EH (cell line): ENCODE measurements at places on chromosomes 2 and 18.
A peak's percentile ranks its signal among the peaks of the same experiment; 100 is the strongest.

DNA sequence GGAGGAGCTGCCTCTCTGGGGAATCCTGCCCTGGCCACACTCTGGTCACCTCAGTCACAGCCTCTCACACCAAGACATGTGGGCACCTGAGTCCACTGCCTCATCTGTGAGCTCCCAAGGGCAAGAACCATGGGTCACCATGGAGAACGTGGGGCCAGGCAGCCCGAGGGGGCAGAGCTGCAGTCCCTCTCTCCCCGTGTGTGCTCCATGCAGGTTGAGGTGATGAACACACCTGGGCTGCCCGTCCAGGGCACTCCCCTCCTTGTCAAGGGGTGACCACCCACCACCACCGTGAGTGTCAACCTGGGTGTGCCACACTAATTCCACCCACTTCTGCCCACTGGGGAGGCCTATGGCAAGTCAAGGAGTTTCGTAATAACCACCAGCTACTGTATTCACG is 159.6 kb upstream of the RAB6C start:
- DNase-seq = no peak

GRCh38 chr2:239945751-239946561 is 79.2 kb downstream of the NDUFA10 start:
- no peak for DNase-seq

DNA sequence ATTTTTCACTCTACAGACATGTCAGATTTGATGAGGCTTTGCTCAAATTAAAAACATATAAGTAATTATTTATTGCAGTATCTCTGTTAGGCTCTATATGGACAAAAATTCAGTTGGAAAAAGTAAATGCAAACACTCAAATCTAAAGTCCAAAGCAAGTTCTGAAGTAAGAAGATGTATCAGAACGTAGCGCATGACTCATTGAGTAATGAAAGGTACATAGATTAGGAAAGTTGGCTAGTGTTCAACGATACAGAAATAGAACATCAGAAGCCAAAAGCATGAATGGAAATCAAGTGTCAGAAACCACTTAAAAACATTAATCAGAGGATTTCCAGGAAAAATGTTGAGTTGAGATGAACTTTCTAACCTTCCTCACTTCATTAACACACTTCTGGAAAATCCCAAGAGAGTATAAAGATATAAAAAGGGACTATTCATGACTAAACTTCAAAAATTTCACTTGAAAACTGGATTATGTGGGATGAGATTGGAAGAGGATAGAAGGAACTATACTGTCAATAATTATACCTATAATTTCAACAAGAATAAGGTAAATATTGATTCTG is 494.1 kb downstream of the LRRTM4 start:
- DNase-seq = no peak

GRCh38 chr2:157460897-157461296 is 17.0 kb upstream of the CYTIP start:
- DNase-seq = no peak

- DNase-seq = no peak
These were observed 7.6 kb upstream of the FARSB start for GRCh38 chr2:222663479-222663878.

DNA sequence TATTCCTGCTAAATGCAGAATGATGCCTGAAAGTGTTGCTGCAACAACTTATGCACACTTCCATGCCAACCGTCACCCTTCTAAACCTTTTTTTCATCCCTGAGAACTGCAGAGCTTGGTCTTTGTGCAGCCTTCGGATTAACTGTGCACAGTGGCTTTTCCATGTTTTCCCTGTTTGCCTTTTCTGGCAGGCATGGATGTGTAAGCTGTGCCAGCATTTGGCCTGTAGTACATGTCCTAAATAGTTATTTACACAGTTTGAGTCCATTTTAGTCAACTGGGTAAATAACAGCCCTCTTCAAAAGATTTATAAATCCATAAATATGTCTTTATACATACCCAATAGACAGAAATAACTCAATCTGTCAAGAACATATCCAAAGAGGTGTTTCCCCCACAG is 31.5 kb downstream of the MEIS1 start:
- DNase-seq = no peak

GRCh38 chr2:237752761-237753165 is 45.8 kb upstream of the RBM44 start:
- DNase-seq = no peak

- DNase-seq = no peak
These were observed 277.7 kb upstream of the ACVR2A start for GRCh38 chr2:147567136-147567535.

GRCh38 chr2:23456881-23457760 is 72.1 kb downstream of the KLHL29 start:
- peak; percentile 54 for DNase-seq

- no peak for DNase-seq
These were observed 570 bp upstream of the ECEL1 start for GRCh38 chr2:232488097-232488711.

DNA sequence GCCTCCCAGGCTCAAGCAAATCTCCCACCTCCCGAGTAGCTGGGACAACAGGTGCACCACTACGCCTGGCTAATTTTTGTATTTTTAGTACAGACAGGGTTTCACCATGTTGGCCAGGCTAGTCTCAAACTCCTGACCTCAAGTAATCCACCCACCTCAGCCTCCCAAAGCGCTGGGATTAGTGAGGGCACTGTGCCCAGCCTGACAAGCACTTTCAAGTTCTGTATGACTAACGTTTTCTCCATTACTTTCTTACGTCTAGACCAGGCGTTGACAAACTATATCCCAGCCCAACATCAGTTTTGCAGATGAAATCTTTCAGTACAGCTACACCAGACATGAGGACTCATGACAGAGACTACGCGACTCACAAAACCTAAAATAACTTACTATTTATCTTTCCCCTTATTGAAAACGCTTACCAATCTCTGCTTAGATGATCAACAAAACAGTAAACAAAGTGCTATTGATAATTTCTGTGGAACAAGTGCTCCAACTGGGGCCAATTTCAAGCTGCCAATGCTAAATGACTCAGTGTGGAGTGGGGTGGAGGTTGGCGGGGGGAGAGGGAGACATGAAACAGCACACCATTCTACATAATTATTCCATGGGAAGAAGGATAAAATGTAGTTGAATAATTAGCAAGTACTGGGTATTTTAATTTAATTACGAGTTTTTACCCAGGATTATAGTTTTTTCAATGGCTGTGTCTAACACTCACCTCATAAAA is 59.1 kb downstream of the SAP130 start:
- no peak for DNase-seq

- peak; percentile 89 for DNase-seq
These were observed 435.7 kb downstream of the ZEB2 start for GRCh38 chr2:144084114-144084661.

- no peak for DNase-seq
These were observed 58.8 kb upstream of the LRRTM1 start for GRCh38 chr2:80363330-80363729.

GRCh38 chr2:88452565-88452905 is at the start of gene FOXI3:
Gene FOXI3, minus strand, starts transcription at chr2:88452693. Its CDS starts 158 bp downstream, at chr2:88452535.
- no peak for DNase-seq

DNA sequence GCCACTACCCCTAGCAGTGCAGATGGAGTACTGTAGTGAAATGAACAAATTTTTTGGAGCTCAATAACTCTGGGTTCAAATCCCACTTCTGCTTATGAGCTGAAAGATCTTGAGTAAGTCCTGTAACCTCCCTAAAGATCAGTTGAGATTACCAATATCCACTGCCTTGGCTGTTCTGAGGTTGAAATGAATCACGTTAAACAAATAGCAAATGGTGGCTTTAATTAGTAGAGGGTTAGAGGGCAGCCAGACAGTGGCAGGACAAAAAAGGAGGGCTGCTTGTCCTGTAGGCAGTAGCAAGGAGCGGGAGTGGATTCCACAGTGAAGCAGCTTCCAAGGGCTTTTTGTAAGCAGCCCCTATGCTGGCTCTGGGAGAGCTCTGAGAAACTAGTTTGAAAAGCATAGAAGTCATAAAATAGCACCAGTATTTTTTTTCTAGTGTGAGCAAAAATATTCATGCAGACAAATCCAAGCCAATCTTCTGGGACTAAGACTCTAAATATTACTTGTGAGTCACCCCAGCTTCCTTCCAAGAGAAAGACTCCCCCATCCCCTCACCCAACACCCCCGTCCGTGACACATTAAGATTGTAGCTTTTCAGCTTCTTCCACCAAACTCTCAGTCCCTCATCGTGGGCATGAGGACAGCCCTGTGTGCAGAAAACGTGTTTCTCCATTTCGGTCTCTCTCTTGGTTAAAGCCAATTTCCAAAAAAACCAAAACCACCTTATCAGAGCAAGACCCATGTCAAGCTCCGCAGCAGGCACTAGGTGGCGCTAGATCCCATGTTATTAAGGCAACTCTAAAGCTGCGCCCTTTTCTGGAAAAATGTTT is 123.5 kb upstream of the LGALSL start:
- DNase-seq = peak; percentile 85

DNA sequence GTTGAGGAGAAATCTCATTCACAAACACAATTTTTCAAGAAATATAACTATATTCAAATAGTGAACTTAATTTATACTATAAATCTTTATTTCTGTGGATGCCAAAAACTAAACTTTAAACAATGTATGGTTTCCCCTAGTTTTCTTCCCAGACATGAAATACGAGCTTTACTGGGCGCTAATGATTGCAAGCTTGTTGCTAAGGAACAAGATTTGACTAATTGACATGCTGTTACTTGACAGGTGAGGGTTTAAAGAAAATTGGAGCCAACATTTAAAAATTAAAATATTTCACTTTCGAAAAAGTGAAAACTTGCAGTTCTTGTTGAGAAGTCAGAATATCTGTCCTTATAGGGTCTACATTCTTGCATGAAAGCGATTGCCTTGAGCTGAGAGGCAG is 381.0 kb downstream of the MEIS1 start:
- no peak for DNase-seq

DNA sequence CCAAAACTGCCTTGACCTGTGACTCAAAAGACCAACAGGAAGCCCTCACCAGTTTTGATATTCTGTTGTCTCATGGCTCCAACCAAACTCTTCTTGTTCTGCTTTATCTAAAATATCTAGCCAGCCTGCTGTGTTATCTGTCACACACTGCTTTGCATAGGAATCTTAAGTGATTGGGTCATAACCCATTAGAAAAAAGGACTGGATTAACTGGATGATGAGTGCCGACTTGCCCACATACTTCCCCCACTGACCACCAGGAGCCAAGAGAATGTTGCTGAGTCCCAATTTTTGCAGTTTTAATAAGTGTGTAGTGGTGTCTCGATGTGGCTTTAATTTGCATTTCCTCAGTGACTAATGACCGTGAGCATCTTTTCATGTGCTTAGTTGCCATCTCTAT is 6.5 kb downstream of the MOGAT1 start:
- peak; percentile 16 for DNase-seq

- no peak for DNase-seq
These were observed 31.7 kb upstream of the SOS1 start for GRCh38 chr2:39152504-39152903.

GRCh38 chr2:160909781-160910242 is 250.4 kb upstream of the TANK start:
- DNase-seq = peak; percentile 37

GRCh38 chr2:197700960-197701359 is 4.2 kb upstream of the MARS2 start:
- DNase-seq = no peak

DNA sequence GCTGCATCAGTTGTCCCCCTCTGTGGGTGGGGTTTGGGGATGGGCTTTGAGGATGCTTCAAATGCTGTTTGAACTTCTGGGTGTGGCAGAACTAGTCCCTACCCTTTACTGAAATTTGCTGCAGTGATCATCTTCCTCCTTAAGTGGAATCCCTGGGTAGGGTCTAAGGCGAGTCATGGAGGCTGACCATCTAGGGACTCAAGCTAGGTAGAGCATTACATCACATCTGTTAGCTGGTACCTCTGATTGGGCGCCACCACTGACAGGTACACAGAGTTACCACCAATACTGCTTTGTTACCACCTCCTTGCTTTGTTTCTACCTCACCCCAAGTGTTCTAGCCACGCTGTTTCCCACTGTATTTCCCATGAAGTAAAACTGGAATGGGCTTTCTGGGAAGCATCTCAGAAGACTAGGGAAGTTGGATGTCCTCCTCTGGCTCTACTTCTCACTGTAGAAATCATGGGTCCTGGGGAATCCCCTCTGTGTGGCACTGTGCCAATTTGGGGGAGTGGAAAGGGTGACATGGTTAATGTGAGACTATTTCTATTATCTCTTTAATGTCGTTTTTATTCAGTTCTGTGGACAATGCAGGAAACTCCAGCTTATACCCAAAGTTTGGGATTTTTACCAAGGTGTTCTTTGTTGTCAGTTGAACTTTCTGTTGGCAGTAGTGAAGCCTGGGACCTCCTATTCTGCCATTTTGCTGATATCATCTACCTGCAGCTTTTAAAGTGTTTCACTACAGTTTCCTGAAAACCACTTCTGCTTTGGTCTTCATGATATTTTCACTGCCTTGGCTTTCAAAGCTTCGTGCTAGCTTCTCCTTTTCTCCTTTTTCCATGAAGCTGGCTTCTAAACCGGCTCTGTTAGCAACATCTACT is 14.5 kb upstream of the SULT1C4 start:
- DNase-seq = no peak

DNA sequence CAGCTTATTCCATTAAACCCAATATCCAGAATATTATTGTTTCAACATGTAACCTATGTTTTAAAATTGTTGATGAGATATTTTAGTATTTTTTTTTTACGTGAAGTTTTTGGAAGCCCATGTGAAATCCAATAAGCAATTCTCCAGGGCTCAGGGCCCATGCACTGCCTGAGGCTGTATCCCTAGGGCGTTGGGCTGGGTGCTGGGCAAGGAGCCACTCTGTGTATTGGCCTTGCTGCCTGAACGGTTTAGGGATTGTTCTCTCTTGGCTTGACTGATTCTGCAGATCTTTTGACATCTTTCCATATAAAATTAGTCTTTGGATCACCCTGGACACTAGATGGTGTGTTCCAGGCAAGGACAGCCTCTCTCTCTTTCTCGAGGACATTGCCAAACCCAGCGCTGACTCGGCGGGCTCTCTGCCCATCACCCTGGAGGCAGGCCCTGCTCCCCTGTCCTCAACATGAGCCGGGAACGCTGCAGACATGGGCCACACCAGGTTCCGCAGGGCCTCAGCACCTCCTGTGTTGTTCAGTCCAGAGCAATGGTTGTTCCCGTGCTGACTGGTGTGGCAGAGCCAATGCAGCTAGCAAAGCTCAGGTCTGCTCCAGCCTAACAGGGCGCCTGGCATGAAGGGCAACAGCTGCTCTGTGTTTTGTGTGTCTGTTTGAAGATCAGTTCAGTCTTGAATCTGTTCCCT is 163.0 kb downstream of the SEPTIN10 start:
- no peak for DNase-seq

- peak; percentile 20 for DNase-seq
These were observed 15.0 kb upstream of the POLI start for GRCh38 chr18:54254265-54254758.

DNA sequence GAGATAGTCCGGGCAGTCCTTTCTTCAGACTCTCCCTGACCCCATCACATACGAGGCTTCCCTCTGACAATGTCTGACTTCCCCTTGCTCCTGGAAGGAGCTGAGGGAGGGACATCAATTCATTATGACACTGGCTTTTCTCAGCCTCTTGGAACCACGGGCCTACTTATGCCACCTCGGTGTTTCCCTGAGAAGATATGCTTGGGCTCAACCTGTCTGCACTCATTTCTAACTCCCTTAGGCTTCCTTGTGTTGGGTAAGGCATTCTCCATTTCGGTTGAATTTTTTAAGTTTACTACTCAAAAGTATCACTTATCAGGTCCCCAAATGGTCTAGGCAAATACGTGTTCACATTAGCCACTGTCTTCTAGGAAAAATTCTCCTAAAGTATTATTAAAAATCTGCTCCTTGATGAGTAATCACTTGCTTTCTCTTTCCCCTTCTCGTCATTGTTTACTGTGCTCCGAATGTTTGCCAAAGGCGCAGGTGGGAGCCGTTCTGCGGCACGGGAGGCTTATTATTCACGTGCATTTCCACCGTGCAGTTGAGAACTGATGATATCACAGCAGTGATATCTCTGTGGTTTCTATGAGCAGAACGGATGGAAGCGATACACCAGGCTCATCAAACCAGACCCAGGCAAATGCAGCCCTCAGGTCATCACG is 33.1 kb downstream of the ARL4C start:
- no peak for DNase-seq
